ENCODE measurements at places on chromosomes 2 and 18.
A peak's percentile ranks its signal among the peaks of the same experiment; 100 is the strongest.

DNA sequence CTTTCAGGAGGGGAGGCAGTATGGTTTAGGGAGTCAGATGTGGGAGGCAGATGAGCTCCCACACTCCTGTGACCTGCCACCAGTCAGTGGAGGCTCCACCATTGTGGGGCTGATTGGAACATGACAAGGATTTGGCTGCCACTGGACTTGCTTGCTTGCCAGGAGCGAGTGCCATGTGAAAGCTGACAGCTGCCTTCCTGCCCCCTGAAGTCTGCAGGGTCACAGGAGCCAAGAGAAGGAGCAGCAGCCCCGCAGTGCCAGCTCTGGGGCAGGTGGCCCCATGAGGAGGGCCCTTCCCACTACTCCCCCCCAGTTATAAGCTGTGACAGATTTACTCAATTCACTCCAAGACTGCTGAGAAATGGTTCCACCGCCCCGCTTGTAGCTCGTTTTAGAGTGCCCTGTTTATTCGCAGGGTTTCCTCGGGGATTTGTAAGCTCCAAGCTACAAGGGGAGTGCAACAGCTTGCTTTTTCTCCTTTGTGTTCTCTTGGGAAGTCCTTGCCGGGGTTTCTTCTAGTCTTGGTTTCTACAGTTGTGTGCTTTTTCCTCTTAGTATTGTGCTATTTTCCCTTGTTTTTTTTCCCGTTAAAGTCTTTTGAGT is 414.3 kb downstream of the MEIS1 start:
- ATAC-seq = no peak

- ATAC-seq = no peak
These were observed 214.2 kb downstream of the ATAD2B start for GRCh38 chr2:23712756-23713151.

DNA sequence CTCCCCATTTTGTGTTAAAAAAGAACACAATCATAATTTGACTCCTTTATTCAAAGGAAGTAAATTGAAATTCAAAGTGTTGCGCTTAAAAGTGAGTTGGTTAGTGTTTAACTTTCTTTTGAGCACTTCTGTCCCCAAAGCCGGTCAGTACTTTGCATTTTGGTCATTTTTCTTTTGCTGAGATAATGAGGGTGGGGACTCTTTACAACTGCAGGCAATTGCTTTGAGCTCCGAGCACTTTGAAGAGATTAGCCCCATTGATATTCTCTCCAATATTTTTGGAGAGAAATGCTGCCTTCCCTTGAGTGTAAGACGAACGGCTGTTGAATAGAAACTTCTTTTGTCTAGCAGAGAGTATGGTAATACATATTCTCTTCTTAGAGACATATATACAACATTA is 241.6 kb upstream of the VWC2L start:
- ATAC-seq = no peak

DNA sequence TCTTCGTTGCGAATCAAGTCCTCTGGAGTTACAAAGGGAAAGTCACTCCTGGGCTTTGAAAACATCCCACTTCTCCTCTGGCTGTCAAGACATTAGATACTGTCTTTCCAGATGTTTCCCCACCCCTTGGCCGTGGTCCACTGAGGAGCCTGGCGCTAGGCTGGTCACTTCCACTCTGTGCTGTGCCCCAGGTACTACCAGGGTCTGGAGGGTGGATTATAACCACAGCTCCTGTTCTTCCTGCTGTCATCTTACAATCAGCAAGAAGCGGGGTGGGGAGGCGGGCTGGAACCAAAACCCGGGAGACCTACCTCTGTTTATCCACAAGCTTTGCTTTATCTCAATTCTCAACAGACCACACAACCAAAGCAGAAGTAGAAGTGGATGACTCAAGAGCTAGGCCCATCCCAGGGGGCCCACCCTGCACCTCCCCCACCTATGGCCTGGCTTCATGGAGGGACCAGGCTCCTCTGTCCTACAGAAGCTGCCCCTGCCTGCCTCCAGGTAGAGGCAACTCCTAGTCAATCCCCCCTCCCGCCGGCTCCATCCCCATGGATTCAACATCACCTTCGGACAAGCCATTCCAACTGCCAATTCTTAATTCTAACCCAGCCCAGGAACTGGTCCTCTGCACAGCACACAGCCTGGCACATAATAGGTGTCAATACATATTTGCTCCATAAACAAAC is 17.8 kb downstream of the SMAD7 start:
- ATAC-seq = no peak

GRCh38 chr18:79258447-79258846 is 137.3 kb upstream of the NFATC1 start:
- ATAC-seq = no peak

DNA sequence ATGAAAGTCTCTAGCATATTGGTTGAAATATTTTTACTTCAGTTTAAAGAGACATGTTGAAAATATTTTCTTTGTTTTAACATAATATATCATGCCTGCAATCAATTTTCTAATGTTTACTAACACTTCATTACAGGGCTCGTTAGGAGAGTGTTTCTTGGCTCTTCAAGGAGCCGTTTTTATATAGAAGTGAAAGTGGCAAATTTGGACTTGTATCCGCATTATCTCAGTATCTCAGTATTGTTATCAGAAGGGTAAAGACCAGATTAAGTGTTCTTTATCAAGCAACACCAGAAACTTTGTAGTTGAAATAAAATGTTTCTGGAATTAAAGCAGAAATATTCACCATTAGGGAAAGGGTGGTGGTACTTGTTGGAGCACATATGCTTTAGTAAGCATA is 97.8 kb downstream of the BABAM2 start:
- no peak for ATAC-seq

DNA sequence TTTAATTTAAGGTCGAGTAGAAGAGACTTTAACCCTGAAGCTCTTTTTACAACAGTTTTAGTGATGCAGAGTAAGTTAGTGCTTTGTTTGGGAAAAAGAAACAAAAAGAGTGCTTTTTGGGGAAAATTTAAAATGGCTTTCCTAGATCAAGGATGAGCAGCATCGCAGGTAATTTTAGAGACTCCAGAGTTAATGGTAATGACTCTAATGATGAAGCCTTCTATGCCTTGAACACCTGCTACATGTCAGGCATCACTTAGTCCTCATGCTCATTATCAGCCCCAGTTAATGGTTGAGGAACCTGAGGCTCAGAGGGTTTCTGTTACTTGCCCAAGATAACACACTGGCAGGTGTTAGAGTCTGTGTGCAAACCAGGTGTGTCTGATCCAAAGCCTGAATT is 167.8 kb downstream of the ACOXL start:
- ATAC-seq = no peak

- no peak for ATAC-seq
These were observed 37.5 kb downstream of the TMEM37 start for GRCh38 chr2:119469131-119469530.

- peak; percentile 94 for ATAC-seq
These were observed 265.4 kb downstream of the ZNF385B start for GRCh38 chr2:179596018-179596417.

- peak; percentile 17 for ATAC-seq
These were observed 196.4 kb downstream of the HRH4 start for GRCh38 chr18:24656551-24657443.

DNA sequence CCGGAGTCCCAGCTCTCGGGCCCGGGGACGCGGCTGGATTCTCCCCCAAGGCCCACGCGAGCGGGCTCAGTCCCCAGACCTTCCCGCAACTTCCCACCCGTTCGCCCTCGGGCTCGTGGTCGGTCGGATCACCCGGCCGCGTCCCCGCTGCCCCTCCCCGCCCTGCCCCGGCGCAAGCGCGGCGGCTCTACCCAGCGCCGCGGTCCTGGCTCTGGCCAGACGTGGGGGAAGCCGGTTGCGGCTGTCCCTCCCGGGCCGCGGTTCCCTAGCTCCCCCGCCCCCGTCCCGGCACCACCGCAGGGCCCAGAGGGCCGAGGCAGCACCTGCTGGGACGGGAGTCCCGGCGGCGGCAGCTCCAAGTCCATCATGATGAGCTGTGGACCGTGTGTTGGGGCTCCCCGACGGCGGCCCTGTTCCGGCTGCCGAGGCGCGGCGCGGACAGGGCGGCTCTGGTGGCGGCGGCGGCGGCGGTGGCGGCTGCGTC is 276 bp downstream of the NFE2L2 start:
- ATAC-seq = peak; percentile 29

GRCh38 chr2:201127570-201127969 is 11.6 kb downstream of the CFLAR start:
- ATAC-seq = peak; percentile 20
